Fibroblast of lung (primary cell): ENCODE measurements at places on chromosomes 16 and 17. TPM values are rescaled to one million over a fixed set of nuclear protein-coding genes. Genes with fewer than 3 reads are reported as not detected.
A peak's percentile ranks its signal among the peaks of the same experiment; 100 is the strongest.

FOXN1 gene
- not detected in 2 replicates for total RNA-seq

DNA sequence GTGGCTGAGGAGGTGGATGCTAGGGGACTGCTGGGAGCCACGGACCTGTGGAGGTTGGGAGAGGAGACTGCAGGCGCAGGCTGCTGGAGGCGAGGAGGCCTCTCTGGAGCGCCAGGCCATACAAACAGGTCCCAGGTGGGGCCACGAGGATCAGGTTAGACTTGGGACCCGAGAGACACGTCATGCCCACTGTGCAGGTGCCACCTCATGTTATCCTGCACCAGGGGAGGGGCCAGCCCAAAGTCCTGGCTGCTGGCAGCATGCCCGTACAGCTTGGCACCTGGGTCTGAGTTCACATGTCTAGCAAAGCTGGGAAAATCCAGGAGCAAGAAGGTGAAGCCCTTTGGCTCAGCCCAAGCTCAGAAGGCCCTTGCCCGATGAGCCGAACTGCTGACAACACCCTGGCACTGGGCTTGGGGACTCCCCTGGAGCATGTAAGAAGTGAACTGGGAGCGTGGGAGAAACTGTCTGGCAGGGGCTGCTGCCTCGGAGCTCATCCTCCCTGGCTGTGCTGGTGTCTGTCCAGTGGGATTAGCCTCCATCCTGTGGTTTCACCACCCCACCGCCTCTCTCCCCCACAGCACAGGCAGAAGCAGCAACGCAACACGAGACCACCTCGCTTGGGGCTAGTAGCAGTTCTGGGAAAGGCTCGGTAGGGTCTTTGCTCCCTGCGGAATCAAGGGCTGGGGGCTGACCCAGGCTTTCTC lies 5.3 kb downstream of the ARHGDIA start:
- no peak for DNase-seq

DNA sequence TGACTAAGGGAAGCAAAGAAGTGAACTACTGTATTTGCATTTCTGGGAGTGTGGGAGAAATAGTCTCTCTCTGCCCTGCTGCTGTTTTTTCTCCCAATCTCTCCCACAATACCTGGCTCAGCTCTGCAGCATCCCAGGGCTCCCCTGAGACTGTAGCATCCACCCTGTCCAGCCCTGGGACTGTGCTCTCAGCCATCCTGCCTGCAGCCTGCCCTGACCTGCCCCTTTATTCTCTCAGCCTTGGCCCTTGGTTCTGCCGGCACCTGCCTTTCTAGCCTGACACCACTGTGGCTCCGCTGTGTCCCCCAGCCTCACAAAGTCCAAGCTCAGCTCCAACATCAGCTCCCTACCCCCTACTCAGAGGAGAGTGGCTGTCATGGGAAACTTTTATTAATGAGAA lies 1.9 kb downstream of the PDILT start:
- DNase-seq, result no peak

- DNase-seq, result no peak
Measured at GRCh38 chr17:427891-428290, 75.3 kb upstream of the RPH3AL start.

DNA sequence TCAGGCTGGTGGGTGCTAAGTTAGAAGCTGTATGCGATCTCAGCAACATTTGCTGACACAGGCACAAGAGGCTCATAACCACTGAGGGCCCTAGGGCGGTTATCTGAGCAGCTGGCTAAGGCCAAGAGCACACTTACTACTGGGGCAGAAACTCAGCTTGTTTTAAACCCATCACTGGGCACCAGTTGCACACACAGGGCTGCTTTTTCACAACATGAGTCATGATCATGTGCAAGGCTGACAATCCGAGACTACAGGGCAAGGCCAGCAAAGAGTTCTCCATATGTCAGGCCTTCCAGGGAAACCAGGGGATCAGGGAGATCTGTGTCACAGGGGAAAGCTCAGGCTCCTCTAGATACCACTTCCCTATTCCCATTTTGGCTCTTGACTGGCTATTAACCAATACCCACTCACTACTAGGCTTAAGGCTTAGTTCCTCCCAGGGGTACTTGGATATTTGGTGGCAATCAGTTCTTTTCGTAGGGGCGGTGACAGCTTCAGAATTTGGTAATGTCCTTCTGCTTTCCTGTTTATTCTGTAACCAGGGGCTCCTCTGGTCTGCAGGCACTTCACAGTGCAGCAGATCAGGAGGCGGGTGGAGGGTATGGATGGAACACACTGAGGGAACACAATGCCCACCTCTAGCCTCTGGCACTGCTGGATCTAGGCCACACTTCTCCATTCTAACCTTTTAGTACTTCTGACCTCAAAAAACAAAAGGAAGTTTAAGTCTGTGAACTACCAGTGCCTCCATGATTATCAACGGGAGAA lies 44.9 kb upstream of the ERN1 start:
- peak; percentile 79 for DNase-seq

DNA sequence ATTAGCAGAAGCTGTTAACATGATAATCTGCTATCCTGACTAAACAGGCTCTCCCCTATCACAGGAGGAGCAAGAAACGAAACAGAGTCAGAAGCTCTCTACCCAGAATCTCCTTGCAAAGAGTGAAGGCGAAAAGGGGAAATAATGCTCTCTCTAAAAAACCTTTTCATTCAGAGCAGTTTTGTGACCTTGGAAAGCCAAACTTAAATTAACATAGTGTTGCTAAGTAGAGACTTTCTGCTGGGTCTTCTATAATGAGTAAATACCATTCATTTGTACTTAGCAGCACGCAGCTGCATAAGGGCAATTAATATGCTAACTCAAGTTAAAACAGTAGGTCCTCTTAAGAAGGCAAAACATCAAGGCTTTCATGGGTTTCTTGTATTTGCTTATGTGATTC lies 101.7 kb upstream of the GPR139 start:
- no peak for DNase-seq
